ENCODE measurements at places on chromosomes 3 and 15.
A peak's percentile ranks its signal among the peaks of the same experiment; 100 is the strongest.

GRCh38 chr3:62587169-62587568, 213.8 kb upstream of the FEZF2 start:
- no peak for DNase-seq

DNA sequence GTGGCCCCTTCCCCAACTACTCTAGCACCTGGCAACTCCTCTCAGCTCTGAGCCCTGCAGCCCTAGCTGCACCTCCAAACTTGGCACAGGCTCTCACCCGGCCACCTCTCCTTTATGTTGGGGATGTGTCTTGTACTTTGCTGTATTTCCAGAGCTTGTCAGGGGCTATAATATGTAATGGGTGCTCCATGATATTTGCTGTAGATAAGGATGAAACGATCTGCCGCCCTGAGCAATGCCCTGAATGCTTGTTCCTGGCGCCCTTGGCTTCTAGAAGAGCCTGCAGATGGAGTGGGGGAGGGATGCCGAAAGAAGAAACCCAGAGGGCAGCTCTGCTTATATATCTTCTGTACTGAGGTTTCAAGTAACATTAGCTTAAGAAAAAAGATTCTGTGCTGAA, 35.9 kb upstream of the ZBTB38 start:
- DNase-seq: no peak

DNA sequence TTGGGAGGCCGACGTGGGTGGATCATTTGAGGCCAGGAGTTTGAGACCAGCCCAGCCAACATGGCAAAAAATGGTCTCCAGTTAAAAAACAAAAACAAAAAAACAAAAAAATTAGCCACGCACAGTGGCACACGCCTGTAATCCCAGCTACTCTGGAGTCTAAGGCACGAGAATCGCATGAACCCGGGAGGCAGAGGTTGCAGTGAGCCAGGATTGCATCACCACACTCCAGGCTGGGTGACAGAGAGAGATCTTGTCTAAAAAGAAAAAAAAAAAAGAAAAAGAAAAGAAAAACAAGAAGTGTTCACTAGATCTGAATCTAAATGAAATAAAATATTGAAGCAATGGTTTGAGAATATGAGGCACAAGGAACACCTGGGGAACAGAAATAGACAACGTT, 36.7 kb downstream of the SLC9A9 start:
- peak; percentile 69 for DNase-seq

DNA sequence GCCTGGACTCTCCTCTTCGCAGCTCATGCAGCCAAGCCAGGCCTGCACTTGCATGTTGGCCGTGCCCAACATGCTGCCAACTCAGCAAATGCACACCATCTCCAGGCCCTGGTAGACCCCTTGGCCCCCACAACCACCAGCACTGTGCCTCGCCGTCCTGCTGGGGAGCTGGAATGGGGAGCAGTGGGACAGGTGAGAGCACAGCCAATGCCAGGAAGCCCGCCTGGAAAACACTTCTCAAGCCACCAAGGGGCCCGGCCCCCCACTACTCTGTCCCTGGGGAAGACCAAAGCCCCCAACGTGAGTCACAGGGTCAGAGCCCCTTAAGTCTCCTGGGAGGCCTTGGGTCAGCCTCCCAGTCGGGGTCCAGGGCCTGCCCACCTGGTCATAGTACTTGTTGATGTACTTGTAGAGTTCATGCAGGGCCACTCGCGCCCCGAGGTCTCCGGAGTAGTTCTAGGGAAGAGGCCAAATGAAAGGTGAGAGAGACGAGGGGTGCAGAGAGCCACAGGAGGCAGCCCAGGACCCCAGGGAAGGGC, 24.5 kb downstream of the PLXNB1 start:
- DNase-seq: peak; percentile 52

GRCh38 chr3:99774467-99774866, 43.2 kb upstream of the CMSS1 start:
- DNase-seq: no peak

- DNase-seq: no peak
Observed at GRCh38 chr3:88589138-88589537, 439.4 kb downstream of the C3orf38 start.

- no peak for DNase-seq
Observed at GRCh38 chr3:196691386-196691785, 20.7 kb downstream of the CEP19 start.

DNA sequence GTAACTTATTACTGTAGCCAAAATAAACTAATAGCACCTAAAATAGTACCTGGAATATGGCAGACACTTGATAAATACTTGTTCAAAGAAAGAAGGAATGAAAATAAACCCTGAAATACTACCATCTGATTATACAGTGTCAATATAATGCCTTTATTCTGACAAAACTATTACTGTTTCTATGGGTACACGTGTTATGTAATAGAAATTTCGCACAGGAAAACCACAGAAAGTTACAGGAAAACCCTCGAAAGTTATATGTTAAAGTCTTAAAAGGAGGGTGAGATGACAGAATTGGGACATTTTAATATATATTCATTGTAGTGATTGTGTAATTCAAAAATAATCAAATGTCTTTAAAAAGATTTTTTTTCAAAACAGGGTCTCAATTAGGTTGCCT, 28.8 kb downstream of the ETFA start:
- no peak for DNase-seq

DNA sequence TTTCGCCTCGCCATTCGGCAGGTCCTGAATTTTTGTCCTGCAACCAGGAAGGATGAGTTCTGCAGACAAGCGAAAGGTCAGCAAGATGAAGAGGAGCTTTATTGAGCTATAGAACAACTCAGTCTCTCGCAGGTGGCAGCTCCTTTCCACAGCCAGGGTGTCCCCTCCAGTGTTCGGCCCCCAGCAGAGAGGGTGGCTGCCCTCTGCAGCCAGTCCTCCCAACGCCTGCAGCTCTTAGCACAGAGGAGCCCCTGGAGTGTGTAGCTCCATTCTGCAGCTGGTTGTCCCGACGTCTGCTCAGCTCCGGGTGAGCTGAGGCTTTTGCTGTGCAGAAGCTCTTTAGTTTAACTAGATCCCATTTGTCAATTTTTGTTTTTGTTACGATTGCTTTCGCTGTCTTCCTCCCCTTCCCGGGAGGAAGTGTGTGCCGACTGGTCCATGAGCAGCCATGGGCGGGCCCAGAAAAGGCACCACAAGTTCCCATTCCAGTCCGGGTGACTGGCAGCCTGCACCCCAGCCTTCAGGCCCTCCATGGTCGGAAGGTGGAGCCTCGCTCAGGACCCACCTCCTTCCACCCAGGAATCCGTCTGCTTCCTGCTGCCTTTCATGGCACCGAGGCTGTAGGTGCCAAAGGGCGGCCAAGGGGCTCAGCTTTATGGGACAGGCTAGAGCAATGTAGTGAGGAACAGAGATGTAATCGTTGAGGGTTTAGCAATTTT, 497.8 kb upstream of the CNTN4 start:
- no peak for DNase-seq

DNA sequence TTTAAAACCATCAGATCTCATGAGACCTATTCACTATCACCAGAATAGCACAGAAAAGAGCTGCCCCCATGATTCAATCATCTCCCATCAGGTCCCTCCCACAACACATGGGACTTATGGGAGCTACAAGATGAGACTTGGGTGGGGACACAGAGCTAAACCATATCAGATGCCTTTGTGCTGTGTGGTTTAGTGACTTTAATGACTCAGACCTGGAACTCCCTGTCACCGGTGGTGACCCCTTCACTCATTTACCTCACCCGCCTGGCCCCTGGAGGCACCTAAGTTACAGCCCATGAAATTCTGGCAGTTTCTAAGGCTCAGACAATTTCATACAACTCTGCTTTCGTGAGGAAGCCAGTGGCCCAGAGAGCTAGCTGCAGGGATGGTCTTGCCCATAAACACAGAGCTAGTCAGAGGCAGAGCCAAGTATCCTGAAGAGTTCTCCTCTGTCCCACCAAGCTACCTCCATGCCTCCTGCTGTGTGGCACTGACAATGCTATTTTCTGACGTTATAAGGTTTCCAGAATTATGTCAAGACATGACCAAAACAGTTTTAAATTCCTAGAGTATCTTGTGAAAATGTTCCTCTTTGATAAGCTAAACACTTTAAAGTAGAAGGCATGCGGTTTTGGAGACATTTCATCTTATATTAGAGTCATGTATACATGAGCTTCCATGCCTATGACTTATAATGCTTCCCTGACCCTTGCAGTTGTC, 231.1 kb upstream of the IL12A start:
- no peak for DNase-seq

GRCh38 chr3:11954312-11954934, 49.8 kb upstream of the SYN2 start:
- DNase-seq: no peak

GRCh38 chr15:100259266-100259665, 82.5 kb downstream of the ADAMTS17 start:
- no peak for DNase-seq

DNA sequence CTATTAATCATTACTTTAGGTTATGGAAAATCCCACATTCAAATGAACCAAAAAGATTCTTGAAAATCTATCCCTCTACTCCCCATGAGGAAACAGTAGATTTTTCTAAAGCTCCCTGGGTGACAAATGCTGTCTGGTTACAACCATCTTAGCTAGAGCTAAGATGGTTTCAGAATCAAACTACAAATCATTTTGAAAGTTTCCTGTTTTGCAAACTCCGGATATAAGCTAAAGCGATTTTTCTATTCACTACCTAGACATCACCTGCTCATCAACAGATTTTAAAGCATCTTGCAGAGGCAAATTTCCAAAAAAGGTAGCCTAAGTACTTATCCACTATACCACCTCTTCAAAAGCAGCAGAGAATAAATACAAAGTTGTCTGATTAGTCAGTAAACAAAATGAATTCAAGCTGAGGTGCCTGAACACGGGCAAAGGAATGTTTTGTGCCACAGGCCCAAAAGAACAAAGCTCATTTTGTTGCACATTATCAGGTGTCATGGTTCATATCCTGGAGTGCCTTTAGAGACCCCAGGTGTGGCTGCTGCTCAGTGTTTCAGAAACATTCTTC, 204.9 kb downstream of the TNIK start:
- no peak for DNase-seq

- DNase-seq: no peak
Observed at GRCh38 chr3:58564456-58565160, 12.6 kb downstream of the FAM107A start.

- DNase-seq: no peak
Observed at GRCh38 chr3:23112491-23112890, 90.6 kb upstream of the UBE2E2 start.

GRCh38 chr15:89117790-89118189, 29.5 kb downstream of the ABHD2 start:
- no peak for DNase-seq

GRCh38 chr3:114377426-114377825, 83.6 kb downstream of the TIGIT start:
- DNase-seq: no peak

- DNase-seq: no peak
Observed at GRCh38 chr3:134464689-134465365, 21.0 kb downstream of the ANAPC13 start.

DNA sequence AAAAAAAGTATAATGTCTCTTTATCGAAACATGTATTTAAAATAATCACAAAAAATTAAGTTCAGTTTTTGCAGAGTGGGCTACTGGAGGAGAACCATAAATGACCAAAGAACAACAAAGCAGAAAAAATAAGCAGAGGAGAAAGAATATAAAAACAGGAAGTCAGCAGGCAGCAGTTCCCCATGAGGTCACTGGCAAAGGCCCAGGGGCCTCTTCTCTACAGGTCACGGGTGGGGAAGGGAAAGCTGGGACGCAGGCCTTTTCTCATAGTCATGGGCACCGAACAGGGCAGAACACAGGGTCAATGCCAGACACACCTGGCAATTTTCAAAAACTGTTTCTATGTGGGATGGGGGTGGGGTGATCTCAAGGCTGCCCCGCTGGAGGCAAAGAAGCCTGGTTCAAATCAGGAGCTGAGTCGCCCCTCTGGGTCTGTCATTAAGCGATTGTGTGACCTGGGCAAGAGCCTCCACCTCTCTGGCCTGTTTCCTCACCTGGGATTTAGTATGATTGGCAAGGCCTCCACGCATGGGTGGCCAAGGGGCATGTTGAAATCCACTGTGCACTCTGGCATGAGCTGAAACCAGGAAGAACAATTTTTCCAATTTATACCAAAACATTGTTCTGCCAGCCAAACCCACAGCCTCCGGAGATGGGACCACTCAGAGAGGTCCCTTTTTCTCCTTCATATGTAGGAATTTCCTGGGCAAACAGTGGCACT, 43.8 kb upstream of the UACA start:
- DNase-seq: peak; percentile 86

- DNase-seq: no peak
Observed at GRCh38 chr3:129594907-129595390, 11.5 kb downstream of the PLXND1 start.

DNA sequence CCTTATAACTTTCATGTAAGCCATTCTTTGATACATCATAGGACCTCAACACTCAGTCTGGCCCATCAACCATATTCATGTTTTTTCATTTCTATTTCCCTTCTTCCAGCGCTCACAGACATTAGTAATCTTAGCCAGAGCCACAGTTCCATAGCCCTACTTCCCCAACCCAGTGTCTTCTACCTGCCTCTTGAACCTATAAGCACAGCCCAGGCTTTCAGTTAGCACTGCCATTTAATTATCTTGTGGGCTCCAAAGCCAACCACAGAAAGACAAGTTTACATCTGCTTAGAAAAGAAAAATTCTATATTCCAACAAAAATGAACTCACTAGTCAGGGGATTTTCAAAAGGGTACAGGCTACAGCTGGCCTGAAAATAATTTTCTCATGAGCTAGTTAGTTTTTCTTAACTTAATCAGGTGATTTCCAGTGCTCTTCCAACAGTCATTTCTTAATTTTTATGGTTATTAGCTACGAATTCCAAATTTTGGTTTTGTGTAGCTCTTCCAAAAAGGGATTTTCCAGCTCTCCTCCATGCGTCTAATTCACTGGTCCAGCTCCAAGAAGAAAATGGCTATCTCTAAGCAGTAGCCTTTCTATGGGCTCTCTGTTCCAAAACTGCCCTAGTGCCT, 13.7 kb downstream of the CD200 start:
- DNase-seq: no peak
